ENCODE measurements at places on chromosomes 2 and 18. TPM values are rescaled to one million over a fixed set of nuclear protein-coding genes. Genes with fewer than 3 reads are reported as not detected.

The CLEC4F gene
- not detected for total RNA-seq

The CRYGC gene
- not detected for total RNA-seq

The SNORC gene
- 0.83 TPM for total RNA-seq

- H3K4me1 ChIP-seq: peaks cover 16% of the 10 kb centered on the region
- H3K4me3 ChIP-seq: no peak overlapping the region
- peaks cover 17% of the 10 kb centered on the region for H3K36me3 ChIP-seq
- peak; percentile 20 for DNase-seq
- H3K27ac ChIP-seq: peak overlapping the region; percentile 34
Measured at GRCh38 chr2:47165001-47165555, 10.0 kb upstream of the STPG4 start.

DNA sequence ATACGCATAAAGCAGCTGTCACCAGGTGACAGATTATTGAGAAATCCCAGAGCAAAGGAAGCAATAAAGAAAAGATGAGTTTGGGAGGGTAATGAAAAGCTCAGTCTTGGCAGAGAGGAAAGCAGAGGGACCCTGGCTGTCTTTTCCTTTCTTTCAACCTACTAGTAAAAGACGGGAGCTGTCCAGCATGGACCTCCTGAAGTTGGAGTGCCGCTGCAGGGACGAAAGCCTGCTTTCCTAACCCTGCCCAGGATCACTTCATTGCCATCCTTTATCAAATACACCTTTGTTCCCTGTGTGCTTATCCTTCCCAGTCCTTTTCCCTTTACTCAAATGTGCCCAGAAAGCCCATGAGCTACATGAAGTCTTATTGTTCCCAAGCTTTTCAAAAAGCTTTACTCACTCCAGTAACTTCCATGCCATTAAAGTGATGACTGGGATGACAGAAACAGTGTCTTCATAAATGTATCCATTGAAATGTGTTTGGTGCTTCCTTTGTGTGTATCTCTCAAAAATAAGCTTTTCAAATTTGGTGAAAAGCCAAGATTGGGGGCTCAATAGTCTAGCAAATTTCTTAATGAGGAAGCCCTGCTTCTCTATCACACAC is 3.7 kb upstream of the SPR start:
- H3K4me3 ChIP-seq: no peak overlapping the region
- DNase-seq: peak; percentile 38
- peaks cover 2% of the 10 kb centered on the region for H3K4me1 ChIP-seq
- H3K27me3 ChIP-seq: no peaks in the 10 kb centered on the region
- H3K36me3 ChIP-seq: no peaks in the 10 kb centered on the region
- no peak overlapping the region for H3K27ac ChIP-seq

DNA sequence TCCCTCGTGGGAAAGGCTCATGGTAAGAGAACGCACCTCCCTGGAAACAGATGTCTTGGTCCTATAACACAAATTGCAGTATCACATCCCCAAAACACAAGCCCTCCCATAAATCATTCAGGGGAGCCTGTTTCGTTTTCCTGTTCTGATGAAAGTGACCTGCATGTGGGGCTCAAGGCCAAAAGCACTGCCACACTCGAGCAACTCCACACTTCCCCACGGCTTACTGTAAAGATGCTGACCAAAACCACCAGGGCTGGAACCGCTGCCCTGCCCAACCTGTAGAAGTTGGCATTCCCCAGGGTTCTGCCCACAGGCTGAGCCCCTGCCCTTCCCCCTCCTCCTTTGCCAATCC is 139.7 kb downstream of the BCL11A start:
- H3K4me1 ChIP-seq: no peaks in the 10 kb centered on the region
- H3K36me3 ChIP-seq: no peaks in the 10 kb centered on the region
- H3K27me3 ChIP-seq: no peaks in the 10 kb centered on the region
- H3K4me3 ChIP-seq: no peak overlapping the region

DNA sequence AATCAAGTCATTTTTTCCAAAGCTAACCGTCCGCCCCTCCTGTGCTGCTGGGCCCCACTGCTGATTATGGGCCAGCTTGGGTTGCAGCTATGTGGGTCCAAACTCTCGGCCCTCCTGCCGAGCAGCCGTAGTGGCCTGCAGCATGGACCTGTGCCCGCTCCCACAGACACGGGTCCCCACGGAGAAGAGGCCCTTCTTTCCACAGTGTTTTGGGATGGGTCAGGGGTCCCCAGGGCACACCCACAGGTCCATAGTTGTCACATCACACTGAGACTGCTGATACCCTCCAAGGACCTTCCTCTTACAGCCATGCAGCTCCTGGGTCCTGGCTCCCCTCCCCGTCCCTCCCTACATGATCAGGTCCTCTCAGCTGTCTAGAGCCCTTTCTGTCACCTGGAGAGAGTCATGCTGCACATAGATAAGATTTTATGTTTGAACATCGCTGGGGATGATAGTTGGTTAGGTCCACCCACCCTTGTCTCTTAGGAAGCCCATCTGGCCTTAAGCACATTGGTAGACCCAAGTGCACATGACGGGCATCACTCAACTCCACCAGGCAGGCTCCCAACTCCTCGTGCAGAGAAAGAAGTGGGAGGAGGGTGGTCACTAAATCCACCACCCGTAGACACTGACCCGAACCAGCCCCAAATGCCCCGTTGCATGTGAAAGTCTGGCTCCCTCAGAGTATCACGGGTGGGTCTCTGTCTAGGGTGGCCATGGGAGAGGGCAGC is 17.5 kb downstream of the GPR55 start:
- no peaks in the 10 kb centered on the region for H3K36me3 ChIP-seq
- no peak for DNase-seq
- no peak overlapping the region for H3K27ac ChIP-seq
- H3K4me3 ChIP-seq: no peak overlapping the region
- H3K27me3 ChIP-seq: no peaks in the 10 kb centered on the region
- peaks cover 8% of the 10 kb centered on the region for H3K4me1 ChIP-seq

DNA sequence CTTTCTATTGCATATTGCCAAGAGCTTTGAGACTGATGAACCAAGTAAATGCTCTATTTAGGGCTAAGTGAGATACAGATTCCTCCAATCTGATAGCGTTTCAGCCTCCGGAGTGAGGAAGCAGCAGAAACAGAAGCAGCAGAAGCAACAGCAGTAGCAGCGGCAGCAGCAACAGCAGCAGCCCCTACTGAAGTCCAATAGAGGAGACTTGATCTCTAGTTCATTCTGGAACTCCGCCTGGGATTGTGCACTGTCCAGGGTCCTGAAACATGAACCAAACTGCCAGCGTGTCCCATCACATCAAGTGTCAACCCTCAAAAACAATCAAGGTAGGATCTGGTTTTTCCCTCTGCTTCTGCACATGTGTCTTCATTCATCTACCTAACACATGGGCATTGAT is at the start of gene DPP10:
Gene DPP10, plus strand, starts transcription at position 132 of the 400 bp plus-strand sequence.
- peak; percentile 1 for DNase-seq
- H3K4me3 ChIP-seq: no peak within 1 kb of the TSS
- H3K27me3 ChIP-seq: no peaks in the 10 kb centered on the region
- H3K4me1 ChIP-seq: no peaks in the 10 kb centered on the region
- no peaks in the 10 kb centered on the region for H3K36me3 ChIP-seq
- no peak within 1 kb of the TSS for H3K27ac ChIP-seq

DNA sequence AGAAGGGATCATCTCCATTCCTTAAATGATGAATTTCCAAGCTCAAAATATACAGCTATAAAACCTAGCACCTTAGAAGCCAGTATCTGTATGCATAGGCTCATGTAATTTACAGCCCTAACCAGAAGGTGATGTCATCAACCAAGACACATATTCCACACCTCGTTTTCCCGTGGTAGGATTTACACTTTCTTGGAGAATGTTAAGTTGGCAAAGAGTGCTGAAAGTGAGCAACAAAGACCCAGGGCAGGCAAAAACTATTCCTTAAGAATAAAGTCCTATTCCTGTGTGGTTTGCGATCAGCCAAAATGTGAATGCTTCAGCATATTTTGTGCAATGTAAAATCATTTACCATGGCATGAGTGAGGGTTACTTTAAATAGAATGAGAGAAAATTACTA is 247.1 kb downstream of the OSR1 start:
- H3K27me3 ChIP-seq: no peaks in the 10 kb centered on the region
- no peak overlapping the region for H3K27ac ChIP-seq
- peak; percentile 34 for DNase-seq
- H3K36me3 ChIP-seq: no peaks in the 10 kb centered on the region
- no peak overlapping the region for H3K4me3 ChIP-seq

GRCh38 chr2:166921261-166921896 is 33.1 kb downstream of the XIRP2 start:
- H3K4me3 ChIP-seq: no peak overlapping the region
- H3K4me1 ChIP-seq: no peaks in the 10 kb centered on the region
- no peak for DNase-seq
- H3K27me3 ChIP-seq: no peaks in the 10 kb centered on the region
- no peaks in the 10 kb centered on the region for H3K36me3 ChIP-seq

GRCh38 chr2:165687426-165688002 is 106.5 kb downstream of the GALNT3 start:
- no peak overlapping the region for H3K4me3 ChIP-seq
- no peaks in the 10 kb centered on the region for H3K27me3 ChIP-seq
- no peaks in the 10 kb centered on the region for H3K36me3 ChIP-seq
- no peak overlapping the region for H3K27ac ChIP-seq

DNA sequence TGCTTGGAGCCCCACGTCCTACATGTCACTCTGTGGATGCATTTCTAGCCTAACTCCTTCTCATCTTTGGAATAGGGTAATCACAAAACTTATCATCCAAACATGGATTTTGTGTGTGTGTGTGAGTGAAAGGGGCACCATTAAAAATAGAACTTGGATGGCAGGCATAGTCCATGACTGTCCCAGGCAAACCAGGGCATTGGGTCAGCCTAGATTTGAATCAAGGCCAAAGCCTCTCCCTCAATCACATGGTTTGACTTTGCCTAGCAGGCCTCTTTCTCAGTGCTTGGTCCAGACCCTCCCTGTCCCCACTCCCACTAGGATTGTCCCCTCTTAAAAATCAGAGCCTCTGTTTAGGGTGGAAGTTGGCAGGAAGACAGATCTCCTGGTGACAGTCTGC is 67.4 kb upstream of the BCL2L11 start:
- H3K4me1 ChIP-seq: no peaks in the 10 kb centered on the region
- H3K4me3 ChIP-seq: no peak overlapping the region
- H3K27ac ChIP-seq: no peak overlapping the region
- H3K36me3 ChIP-seq: no peaks in the 10 kb centered on the region
- no peak for DNase-seq
